NCI-H2029 (cell line): ENCODE measurements at places on chromosomes 5 and 9.

GRCh38 chr5:16595881-16596580 is 20.8 kb downstream of the RETREG1 start:
- no peak for DNase-seq

- no peak for DNase-seq
These were observed 524.2 kb downstream of the SPATA31D1 start for GRCh38 chr9:82512728-82513127.

DNA sequence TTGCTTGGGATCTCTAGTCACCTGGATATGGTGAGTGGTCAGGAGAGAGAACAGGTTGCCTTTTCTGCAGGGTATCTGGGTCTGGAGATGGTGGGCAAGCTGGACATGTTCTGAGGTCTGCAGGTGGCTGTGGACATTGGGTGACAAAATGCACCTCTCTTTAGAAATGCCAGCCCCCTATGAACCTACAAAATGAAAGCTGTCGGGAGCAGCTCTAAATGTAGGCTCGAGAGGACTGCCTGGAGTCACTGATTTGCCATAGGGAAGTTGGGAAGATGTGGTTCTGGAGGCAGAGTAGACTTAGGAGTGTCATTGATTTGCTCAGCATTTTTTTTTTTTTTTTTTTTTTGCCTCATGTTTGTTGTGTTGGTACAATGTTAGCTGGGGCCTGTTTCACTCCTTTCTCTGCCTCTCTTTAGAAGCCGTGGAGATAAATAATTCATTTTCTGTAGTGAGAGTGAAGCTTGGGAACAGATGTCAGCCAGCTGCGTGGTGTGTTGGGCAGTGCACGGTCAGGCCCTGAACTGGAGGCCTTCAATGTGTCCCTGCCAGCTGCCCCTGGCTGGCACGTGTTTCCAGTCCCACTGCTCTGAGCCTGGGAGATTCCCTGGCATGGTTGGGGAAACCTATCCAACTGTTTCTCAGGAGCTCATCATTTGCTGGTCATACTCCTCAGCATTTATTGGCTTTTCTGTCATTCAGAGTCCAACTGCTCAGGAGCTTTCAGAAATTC is 5.4 kb downstream of the RGS3 start:
- no peak for DNase-seq

DNA sequence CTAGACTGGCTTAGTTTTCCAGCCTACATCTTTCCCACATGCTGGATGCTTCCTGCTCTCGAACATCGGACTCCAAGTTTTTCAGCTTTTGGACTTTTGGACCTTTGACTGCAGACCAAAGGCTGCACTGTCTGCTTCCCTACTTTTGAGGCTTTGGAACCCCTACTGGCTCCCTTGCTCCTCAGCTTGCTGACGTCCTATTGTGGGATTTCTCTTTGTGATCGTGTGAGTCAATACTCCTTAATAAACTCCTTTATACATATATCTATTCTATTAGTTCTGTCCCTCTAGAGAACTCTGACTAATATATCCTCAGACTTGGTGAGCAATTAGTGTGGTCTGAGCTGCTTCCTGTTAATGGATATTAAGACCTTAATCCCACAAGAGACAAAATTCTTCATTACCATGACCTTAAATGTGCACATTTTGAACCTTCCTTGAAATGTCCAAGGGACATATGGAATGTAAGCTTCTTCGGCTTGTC is 752.9 kb downstream of the CDH18 start:
- no peak for DNase-seq

- peak; percentile 65 for DNase-seq
These were observed 279.8 kb upstream of the POU5F2 start for GRCh38 chr5:94021246-94021645.

DNA sequence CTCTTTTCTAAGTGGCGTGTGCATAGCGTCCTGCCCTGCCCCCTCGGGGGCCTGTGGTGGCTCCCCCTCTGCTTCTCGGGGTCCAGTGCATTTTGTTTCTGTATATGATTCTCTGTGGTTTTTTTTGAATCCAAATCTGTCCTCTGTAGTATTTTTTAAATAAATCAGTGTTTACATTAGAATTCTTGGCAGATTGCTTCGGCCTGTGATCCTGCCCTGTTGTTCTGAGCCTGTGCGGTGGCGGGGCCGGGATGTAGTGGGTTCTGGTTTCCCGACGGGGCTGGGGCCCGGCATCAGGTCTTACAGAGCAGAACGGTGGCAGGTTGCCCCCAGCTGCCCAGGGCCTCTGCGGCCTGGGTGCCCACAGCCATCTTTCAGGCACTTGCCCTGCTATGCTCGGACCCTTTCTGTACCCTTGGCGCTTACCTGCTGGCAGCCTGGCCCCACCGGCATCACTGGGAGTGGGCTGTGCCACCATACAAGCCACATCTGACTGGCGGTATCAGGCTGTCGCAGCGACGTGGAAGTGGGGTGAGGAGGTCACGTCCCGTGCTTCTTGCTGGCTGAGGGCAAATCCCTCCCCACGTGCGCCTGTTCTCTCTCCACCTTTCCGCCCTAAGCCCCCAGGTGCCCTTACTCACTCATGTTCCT is 9.0 kb downstream of the QRFP start:
- no peak for DNase-seq

- DNase-seq: no peak
These were observed 7.1 kb downstream of the LRRC70 start for GRCh38 chr5:62585751-62586150.

- DNase-seq: no peak
These were observed 586.3 kb downstream of the BRINP1 start for GRCh38 chr9:118782790-118783463.

DNA sequence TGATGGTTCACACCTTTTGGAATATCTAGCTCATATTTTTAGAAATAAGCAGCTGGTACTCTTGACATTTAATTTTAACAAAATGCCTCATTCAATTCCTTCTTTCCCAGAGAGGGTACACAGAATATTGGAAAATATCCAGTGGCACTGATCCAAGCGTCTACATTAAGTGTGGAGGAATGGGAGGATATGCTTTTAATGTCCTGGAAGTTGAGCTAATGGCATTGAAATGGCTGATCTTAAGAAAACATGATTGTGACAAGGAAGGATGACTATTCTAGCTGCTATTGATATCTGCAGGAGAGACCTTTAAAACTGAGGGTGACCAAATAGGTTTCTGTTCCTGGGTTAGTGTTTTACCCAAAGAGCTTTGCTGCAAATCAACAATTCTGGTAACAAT is 30.0 kb downstream of the ZNF366 start:
- peak; percentile 16 for DNase-seq

GRCh38 chr5:76849419-76850291 is at the start of gene S100Z:
TSS of gene S100Z (plus strand) at chr5:76850014. CDS start at chr5:76875360, 25,346 bp downstream.
- DNase-seq: no peak

DNA sequence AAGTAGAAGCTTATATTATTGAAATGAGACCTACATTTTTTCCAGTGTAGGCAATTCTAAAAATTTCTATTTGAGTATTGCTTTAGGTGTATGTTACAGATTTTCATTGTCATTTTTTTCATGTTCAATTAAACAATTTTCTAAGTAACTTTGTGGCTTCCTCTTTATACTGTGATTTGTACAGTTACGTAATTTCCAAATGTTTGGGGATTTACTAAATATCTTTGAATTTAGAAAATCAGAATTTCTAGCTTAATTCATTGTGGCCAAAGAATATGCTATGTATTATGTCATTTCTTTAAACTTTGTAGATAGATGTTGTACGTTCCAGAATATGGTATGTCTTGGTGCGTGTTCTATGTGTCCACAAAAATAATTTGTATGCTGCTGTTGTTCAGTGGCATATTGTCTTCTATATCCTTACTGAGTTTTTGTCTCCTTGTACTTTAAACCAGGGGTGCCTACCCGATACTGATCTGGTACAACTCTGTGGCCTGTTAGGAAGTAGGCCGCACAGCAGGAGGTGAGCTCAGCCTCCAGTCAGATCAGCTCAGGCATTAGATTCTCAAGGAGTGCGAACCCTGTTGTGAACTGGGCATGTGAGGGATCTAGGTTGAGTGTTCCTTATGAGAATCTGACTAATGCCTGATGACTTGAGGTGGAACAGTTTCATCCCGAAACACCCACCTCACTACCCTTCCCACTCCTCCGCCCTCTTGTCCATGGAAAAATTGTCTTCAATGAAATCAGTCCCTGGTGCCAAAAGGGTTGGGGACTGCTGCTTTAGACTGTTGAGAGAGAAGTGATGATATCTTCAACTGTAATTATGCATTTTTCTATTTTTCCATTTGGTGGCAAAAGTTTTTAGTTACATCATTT is 63.5 kb downstream of the UBE2R2 start:
- no peak for DNase-seq

GRCh38 chr5:144812763-144813162 is 642.1 kb downstream of the KCTD16 start:
- no peak for DNase-seq

DNA sequence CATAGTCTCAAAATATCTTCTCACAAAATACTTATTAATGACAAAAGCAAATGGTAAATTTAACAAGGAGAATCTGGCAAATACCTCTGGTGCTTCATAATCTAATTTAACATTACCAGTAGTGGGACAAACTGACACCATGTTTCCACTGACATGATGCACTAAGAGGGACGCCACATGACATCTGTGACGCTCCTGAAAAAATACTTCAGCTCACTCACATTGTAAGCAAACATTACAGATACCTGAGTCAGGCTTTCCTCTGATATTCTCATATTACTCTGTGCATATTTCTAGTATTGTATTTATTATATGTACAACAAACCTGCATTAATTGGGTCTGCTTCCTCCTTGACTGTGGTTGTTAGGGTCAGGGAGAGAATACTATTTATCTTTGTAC is 56.7 kb upstream of the OSMR start:
- DNase-seq: no peak

GRCh38 chr5:178403351-178403750 is 170.7 kb upstream of the PHYKPL start:
- DNase-seq: no peak

DNA sequence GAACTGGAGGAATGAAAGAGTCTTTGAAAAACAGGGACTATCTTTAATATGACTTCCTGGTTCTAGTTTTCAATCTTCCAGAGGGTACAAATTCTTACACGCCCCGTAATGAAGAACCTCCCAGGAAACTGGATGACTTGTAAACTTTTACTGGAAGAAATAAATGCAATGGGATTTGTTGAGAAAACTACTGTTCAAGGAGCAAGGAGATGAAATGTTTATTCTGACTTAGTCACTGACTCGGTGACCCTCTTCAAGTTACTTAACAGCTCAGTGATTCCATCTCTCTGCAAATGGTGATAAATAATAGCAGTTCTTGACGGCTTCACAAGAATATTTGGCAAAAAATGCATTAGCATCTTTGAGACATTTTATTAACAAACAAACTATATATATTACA is 858.6 kb downstream of the PTPRD start:
- no peak for DNase-seq

DNA sequence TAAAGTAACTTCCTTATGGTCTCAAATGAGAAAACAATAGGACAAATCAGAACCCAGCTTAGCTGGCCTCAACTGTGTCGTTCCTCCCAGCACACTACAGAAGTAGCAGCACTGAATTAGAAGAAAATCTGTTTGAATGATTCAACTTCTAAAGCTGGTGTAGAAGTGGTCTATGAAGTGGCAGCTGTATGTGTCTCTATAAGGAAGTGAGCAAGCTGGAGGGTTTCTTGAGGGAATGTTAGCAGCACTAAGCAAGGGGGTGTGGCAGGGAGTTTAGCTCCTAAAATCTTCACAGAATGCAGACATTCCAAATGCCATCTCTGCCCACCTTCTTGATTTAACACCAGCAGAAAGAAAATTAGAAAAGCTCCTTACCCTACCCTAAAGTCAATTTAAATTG is 4.1 kb downstream of the KLF9 start:
- DNase-seq: no peak

- DNase-seq: no peak
These were observed 674.9 kb downstream of the PRR16 start for GRCh38 chr5:121138952-121139351.

GRCh38 chr9:127919253-127919815 is 2.5 kb upstream of the ST6GALNAC4 start:
- DNase-seq: no peak

- peak; percentile 89 for DNase-seq
These were observed 660 bp downstream of the SCAMP1 start for GRCh38 chr5:78360924-78361630.

GRCh38 chr5:44051591-44051990 is 337.6 kb downstream of the FGF10 start:
- DNase-seq: no peak

GRCh38 chr5:132860742-132861141 is 5.5 kb downstream of the GDF9 start:
- DNase-seq: no peak

DNA sequence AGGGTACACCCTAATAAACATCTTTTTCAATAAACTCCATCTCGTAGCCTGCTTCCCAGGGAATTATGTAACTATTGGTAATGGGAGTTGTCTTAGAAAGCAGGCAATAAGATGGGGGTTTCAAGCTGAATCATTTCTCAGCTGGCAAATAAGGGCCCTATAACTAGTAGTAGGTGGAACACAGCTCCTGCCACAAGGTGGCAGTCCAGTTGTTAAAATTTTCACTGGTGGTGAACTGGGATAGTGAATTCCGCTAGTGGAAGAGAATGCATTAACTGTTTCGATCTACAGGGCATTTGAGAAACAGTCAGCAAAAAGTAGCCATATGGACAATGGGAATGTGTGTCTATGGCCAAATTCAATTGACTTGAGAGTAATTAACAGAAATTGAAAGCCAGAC is 27.7 kb downstream of the PCDHB15 start:
- no peak for DNase-seq

GRCh38 chr9:122562134-122562760 is 9.3 kb downstream of the OR1N2 start:
- DNase-seq: no peak

DNA sequence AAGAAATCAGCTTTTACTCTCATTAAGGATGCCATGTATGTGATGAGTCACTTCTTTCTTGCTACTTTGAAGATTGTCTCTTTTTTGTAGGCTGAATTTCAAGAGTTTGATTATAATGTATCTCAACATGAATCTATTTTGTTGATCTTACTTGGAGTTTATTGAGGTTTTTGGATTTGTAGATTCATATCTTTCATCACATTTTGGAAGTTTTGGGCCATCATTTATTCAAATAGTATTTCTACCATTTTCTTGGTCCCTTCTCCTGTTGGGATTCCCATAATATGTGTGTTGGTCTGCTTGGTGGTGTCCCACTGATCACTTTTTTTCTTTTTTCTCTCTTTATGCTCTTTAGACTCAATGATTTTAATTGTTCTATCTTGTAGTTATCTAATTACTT is 116.3 kb downstream of the CNTLN start:
- DNase-seq: no peak

- no peak for DNase-seq
These were observed 1.6 kb upstream of the FOXD1 start for GRCh38 chr5:73450137-73450536.

- DNase-seq: no peak
These were observed 37.6 kb upstream of the IPPK start for GRCh38 chr9:92707530-92707929.

DNA sequence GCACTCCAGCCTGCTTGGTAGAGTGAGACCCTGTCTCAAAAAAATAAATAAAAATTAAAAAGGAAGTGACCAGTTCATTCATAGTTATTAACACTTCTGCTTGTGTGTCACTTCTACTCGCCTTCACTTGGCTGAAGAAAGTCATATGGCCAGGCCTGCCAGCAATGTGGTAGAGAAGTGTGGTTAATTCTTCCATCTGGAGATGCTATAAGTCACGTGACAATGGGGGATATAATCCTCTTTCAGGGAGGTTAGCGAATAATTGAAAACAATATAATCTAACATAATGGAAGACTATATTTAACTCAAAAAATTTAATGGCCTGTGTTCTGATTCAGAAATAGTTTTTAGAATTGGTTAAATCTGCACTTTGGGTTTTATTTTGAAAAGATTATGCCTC is 305.6 kb downstream of the DOCK8 start:
- no peak for DNase-seq
